ENCODE measurements at places on chromosomes 5 and 9.

DNA sequence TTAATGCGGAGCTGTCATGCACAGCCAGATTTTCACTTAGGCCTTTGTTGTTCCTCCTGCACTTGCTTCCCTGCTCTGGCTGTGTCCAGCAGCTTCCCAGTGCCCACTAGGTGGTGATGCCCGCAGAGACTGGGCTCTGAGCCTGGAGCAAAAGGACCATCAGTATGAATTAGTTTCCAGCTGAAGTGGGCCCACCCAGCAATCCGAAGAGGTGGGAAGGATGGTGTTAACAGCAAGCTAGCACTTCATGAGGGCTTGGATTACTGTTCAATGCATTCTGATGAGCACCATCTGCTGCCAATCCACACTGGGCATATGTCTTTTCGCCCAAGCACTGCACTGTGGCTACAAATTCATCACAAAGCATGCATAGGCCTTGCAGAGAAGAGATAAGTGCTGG, 459.1 kb downstream of the SPOCK1 start:
- DNase-seq: no peak

- no peak for DNase-seq
Observed at GRCh38 chr5:154268073-154268472, 77.5 kb downstream of the GALNT10 start.

DNA sequence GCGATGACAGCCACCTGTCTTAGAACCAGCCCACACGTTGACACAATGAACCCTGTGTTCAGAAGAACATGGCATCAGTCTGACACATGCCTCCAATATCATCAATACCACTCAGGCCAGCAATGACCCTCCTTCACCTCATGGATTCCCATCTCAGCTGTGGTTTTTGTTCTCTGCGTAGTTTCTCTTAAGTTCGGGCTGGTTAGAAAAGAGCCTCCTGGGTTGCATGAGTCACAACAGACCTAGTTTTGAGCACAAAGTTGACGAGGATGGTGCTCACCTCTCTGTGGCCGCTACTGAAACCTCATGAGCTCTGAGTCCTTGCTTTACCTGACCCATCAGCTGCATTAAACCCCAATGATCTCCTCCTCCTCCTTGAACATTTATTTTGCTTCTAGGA, 299.9 kb downstream of the SPOCK1 start:
- DNase-seq: no peak

GRCh38 chr9:112249277-112249676, 74.2 kb upstream of the SUSD1 start:
- no peak for DNase-seq

All from stimulated activated CD8-positive, alpha-beta memory T cell treated with anti-CD3 and anti-CD28 coated beads, Interleukin-7, amount 100 ng/mL, for 24 hours (primary cell).